ENCODE measurements at places on chromosomes 3 and 15. TPM values are rescaled to one million over a fixed set of nuclear protein-coding genes. Genes with fewer than 3 reads are reported as not detected.

Gene PCSK6
- 4.3 TPM for total RNA-seq

Gene GASK1A
- total RNA-seq, result not detected

Gene WDR93
- total RNA-seq, result not detected

Gene TP63
- total RNA-seq, result not detected

Gene AQP9
- not detected for total RNA-seq

Gene SENP7
- total RNA-seq, result 3.5 TPM

Gene ISY1
- total RNA-seq, result 28.1 TPM

Gene IGDCC3
- total RNA-seq, result not detected

Gene COL6A5
- not detected for total RNA-seq

Gene HESX1
- 0.94 TPM for total RNA-seq

Gene MESP2
- not detected for total RNA-seq

Gene CSPG4
- under 0.01 TPM for total RNA-seq

Gene ZNF385D
- 4.5 TPM for total RNA-seq

Gene ST8SIA2
- total RNA-seq, result not detected

Gene CADPS
- total RNA-seq, result not detected

Gene ST6GAL1
- total RNA-seq, result 25.3 TPM

Gene ZNF660
- total RNA-seq, result 0.49 TPM

Gene GP9
- total RNA-seq, result 0.53 TPM

Gene LRRC28
- 24.7 TPM for total RNA-seq

Gene FSIP1
- total RNA-seq, result 0.47 TPM

Gene INKA1
- total RNA-seq, result 12.7 TPM

Gene COL8A1
- 81.4 TPM for total RNA-seq

Gene LRRC49
- total RNA-seq, result 6.4 TPM

Gene PARP9
- 43.2 TPM for total RNA-seq

Gene SLITRK3
- not detected for total RNA-seq

Gene GUCA1C
- total RNA-seq, result not detected

Gene GTF2E1
- total RNA-seq, result 12.2 TPM

Gene CKMT1B
- not detected for total RNA-seq

Gene SNTN
- not detected for total RNA-seq

Gene FOXL2NB
- not detected for total RNA-seq

Gene ATP13A4
- 0.07 TPM for total RNA-seq

Gene SMARCC1
- 34.8 TPM for total RNA-seq

Gene AP3B2
- not detected for total RNA-seq

Gene CD96
- total RNA-seq, result not detected
